Upper lobe of left lung (tissue), 6 donors: ENCODE measurements at places on chromosomes 12 and 14. TPM values are rescaled to one million over a fixed set of nuclear protein-coding genes. Genes with fewer than 3 reads are reported as not detected.

GRCh38 chr14:21846227-21846885, 172.7 kb upstream of the OR4E1 start:
- H3K36me3 ChIP-seq: no peaks in the 10 kb centered on the region
- H3K27ac ChIP-seq: no peak overlapping the region
- no peaks in the 10 kb centered on the region for H3K4me1 ChIP-seq

LGR5 gene
- total RNA-seq: not detected

DNAJC22 gene
- 0.15 TPM for total RNA-seq

DNA sequence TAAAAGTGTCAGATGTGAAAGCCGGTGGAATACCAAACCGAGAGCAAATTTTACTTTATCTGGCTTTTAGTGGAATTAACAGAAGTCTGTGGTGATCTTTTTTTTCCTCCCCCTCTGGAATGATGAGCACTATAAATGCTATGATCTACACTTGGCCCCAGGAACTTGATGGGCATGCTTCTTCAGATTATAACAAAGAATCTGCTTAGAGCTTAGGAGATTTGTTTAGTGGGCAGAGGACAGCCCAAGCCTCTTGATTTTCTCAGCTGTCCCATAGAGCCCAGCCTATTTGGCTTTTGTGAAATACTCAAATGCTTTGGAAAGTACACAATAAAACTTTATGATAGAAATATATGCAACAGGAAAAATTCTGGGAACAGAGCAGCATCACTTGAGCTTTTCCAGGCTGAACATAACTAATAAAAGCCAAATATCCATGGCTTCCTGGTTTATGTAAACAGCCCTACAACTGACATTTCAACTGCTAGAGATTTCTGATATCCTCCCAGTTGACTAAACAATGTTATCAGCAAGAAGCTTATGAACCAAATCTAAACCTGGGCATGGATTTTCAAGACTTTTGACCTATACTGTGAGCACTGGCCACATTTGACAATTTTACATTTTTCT, 149.6 kb downstream of the PLXNC1 start:
- no peak overlapping the region for H3K4me3 ChIP-seq
- no peak overlapping the region for H3K27ac ChIP-seq
- no peaks in the 10 kb centered on the region for H3K36me3 ChIP-seq
- DNase-seq: no peak
- H3K27me3 ChIP-seq: no peaks in the 10 kb centered on the region

IFNG-AS1 gene
- not detected for total RNA-seq

DDX23 gene
- total RNA-seq: 78.8 TPM

CCDC175 gene
- total RNA-seq: not detected

- no peak overlapping the region for H3K4me3 ChIP-seq
- no peaks in the 10 kb centered on the region for H3K27me3 ChIP-seq
- no peak for DNase-seq
Measured at GRCh38 chr12:110750784-110751461, 8.2 kb upstream of the PPP1CC start.
